Vagina (tissue), 2 donors: ENCODE measurements at places on chromosomes 5 and 9.

- DNase-seq = no peak
These were observed 502.5 kb downstream of the PDE4D start for GRCh38 chr5:59390989-59391388.

DNA sequence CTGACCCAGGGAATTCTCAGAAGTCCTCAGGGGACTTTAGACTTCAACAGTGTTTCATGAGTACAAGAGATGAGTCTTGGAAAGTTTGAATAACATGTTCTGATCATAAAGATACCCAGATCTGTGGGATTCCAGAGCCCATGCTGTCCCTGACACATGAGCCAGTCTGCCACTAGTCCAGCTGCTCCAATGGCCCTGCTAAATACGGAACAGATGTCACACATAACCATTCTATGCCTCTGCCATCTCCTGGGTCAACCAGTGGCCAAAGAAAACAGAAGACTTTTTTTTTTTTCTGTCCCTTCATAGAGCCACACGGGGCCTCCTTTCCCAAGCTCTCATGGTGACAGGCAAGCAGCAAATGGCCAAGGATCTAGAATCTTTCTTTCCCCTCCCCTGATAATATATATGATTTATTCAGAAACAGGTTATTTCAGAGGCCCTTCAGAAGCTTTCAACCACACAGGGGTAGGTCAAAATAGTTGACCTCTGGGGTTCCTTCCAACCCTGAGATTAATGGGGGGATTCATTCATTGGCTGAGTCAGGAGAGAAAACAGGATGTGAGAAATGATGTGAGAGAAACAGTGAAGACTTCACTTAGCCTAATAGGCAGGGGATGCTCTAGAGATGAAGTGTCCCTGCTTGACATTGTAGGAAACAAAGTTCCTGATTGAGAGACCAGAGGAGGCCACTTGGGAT is 367.7 kb downstream of the CDK5RAP2 start:
- DNase-seq = no peak

DNA sequence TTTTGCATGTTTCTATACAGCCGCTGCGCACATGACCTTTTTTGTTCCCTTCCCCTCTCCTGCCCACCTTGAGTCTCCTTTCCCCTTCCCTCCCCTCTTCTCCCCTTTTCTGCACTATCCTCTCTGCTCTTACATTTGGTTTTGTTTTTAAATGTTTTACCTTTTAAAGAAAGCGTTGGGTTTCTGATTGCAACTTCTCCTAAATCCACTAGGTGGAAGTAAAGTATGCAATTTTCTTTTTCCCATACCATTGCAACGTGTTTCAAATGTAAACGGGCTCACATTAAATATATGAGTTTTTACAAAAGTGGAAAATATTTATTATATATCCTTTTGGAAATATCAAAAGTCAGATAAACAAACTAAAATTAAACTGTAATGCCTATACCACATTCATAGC is 500.9 kb downstream of the DIRAS2 start:
- no peak for DNase-seq

GRCh38 chr9:69554945-69555344 is 117.2 kb downstream of the APBA1 start:
- no peak for DNase-seq

GRCh38 chr5:147348046-147348445 is 113.2 kb downstream of the STK32A start:
- no peak for DNase-seq
